Renal cortical epithelial cell (primary cell): ENCODE measurements at places on chromosomes 4 and X. TPM values are rescaled to one million over a fixed set of nuclear protein-coding genes. Genes with fewer than 3 reads are reported as not detected.
A peak's percentile ranks its signal among the peaks of the same experiment; 100 is the strongest.

EXOC1 gene
- 50.9 and 62.6 TPM in 2 replicates for total RNA-seq

HAND2 gene
- total RNA-seq = not detected in 2 replicates

ARFIP1 gene
- 51.9 and 67.7 TPM in 2 replicates for total RNA-seq

MAP3K15 gene
- total RNA-seq = 1.3 and 1.7 TPM in 2 replicates

PRDM8 gene
- total RNA-seq = 0.50 and 1.7 TPM in 2 replicates

SERPINA7 gene
- not detected in 2 replicates for total RNA-seq

ARHGAP36 gene
- total RNA-seq = 0.15 TPM in 1 of 2 replicates, not detected in the other

TSPAN6 gene
- total RNA-seq = 56.6 and 79.7 TPM in 2 replicates

RASL11B gene
- total RNA-seq = 4.7 and 21.2 TPM in 2 replicates

GAB3 gene
- total RNA-seq = 0.70 and 0.87 TPM in 2 replicates

NMU gene
- 4.0 TPM in 1 of 2 replicates, not detected in the other for total RNA-seq

DNA sequence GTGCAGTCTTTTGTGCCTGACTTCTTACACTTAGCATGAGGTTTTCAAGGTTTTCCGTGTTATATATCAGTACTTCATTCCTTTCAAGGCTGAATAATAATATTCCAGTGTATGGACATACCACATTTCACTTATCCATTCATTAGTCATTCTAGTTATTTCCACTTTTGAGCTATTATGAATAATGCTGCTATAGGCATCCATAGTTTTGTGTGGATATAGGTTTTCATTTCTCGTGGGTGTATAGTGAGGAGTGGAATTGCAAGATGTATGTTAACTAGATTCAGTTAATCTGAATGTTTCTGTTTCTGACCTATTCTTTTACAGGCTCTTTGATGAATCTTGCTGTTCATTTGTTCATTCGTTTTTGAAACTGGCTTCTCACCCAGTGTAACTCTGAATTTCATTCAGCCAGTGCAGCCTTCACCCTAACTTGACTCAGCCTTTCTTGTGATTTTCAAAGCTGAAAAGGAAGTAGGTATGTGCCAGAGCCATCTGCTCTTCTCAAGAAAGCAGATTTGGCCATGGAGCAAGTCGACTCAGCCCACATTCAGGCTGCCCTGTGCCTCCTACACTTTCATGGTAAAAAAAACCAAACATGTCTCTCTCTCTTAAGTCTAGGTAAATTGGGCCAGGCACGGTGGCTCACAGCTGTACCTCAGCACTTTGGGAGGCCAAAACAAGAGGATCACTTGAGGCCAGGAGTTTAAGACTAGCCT, 56.3 kb upstream of the NOCT start:
- no peak for DNase-seq

DNA sequence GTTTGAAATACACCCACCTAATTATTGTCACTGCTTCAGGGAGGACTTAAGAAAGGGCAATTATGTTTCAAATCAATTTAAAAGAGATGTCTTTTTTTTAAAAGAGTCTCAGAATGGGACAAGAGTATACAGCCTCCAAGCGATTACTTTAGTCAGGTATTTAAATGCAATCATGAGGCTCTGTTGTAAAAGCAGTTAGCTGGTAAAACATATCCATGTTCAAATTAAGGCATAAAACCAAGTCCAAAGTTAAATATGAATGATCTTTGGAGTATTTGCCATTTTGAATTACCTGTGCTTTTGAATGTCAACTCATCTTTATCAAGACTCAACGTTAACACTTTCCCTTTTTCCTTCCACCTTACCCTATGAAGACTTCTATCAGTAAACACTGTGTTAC, 13.7 kb downstream of the RPS6KA6 start:
- DNase-seq = no peak

GRCh38 chr4:33785843-33786242, 2458.5 kb downstream of the ARAP2 start:
- DNase-seq = no peak

GRCh38 chr4:84866295-84866694, 100.2 kb downstream of the WDFY3 start:
- no peak for DNase-seq

DNA sequence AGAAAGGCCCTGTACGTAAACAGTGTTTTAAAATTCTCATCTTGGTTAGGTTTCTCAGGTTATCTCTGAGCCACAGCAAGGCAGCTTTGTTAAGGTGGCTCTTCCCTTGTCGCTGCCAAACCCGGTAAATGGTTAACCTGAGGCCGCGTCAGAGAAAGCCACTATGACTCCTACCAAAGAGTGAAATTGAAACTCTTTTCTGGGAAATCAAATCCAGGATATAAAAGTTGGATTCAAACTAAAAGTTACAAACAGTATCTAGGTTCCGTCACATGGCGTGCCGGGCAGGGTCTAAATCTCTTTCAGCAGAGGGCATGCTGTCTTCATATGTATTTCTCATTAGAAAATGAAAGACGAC, 433 bp downstream of the MMAA start:
- DNase-seq = peak; percentile 95

DNA sequence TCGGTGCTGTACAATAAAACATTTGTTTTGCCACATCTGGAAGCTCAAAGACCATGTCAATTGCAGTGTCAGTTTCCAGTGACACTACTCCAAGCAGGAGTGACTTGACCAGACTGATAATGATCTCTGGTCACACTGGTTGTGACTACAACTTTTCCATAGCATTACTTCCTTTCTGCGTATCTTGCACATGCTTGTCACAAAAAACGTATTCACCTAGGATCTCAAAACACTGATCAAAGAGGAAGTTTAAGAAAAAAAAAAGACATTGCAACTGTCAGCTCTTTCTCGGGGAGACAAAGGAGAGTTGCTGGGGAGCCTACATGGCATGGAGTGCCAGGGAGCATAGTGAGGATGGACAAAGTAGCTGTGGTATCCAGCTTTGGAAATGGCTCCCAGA, 60.6 kb downstream of the OPHN1 start:
- no peak for DNase-seq

DNA sequence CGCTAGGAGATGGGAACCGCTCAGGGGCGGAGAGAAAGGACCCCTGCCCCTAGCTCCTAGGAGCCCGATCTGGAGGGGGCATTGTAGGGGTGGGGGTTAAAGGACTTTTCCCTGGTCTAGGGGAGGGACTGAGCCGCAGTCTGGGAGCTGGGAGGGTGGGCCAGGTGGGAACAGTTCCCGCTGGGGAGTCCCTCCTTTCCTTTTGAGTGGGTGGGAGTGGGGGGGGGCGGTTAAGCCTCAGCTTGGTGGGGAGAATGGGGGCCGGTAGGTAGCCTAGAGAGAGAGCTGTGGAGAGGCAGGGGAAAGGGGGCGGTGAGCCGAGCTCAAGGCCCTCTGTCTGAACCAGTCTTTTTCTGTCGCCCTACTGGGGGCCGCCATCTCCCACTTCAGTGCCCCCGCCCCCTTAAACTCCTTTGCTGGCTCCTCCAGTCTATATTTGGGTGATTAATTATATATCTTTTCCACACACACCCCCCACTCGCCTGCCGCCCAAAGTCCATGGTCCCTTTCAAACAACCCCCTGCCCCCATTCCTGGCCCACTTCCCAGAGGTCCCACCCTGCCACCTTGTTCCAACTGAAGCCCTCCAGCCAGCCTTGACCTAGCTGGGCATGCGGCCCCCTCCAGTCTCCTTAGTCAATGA, 822 bp downstream of the ZNF275 start:
- no peak for DNase-seq

GRCh38 chr4:94346541-94346940, 3.9 kb upstream of the HPGDS start:
- no peak for DNase-seq

- DNase-seq = no peak
Measured at GRCh38 chr4:6960154-6960553, 50.5 kb downstream of the TBC1D14 start.

DNA sequence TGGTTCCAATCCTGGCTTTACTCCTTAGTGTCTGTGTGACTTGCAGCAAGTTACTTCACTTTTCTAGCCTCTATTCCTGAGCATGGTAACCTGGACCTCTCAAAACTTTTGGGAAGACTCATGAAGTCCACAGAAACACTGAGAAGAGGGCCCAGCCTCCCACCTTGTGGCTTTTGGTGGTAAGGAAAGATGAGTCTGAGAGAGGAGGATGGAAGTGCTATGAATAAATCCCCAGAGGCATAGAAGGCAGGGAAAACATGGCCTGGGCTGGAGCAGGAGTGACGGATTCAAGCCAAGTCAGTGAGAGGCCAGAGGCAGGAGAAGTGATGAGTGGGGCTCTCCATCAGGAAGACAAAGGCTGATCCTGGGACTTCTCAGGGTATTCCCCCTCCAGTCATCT, 10.9 kb upstream of the MAGEA4 start:
- DNase-seq = no peak

- DNase-seq = peak; percentile 13
Measured at GRCh38 chrX:104961926-104962325, 258.6 kb downstream of the TEX13A start.

DNA sequence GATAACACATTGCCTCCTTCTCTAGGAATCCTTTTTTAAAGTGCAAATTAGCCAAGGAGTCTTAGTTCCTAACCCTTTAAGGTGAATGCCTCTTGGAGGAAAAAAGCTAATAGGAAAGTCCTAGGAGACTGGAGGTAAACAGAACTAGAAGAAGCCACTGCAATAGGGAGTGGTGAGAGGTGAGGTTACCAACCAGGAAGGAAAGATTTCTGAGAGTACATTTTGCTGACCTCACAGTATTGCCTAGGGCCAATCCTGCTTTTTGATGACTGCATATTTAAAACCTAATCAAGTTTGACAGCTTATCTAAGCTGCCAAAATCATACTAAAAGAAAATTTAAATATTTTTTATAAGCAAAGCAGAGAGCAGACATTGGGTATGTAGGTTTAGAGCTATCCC, 7.3 kb upstream of the CUL4B start:
- DNase-seq = peak; percentile 17

- no peak for DNase-seq
Measured at GRCh38 chr4:579543-580175, 3.6 kb upstream of the TMEM271 start.

DNA sequence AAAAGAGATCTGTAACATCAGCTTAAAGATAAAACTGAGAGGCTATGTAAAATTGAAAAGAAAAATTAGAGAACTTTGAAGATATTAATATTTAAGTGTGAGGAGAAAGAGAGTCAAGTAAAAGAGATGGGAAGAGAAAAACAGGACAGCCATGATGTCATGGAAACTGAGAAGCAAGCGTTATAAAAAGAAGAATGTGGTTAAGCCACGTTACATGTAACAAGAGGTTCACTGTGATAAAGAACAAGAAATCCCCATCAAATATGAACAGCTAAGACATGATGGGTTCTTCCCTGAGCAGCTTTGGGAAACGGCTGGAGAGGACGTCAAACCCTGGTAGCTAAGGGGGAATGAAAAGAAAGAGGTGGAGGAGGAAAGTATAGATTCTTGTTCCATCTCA, 1269.3 kb upstream of the TENM3 start:
- no peak for DNase-seq

GRCh38 chr4:113052379-113052951, 3.0 kb downstream of the ANK2 start:
- DNase-seq = peak; percentile 90

GRCh38 chr4:145154573-145154972, 25.8 kb downstream of the OTUD4 start:
- DNase-seq = no peak

GRCh38 chr4:184649971-184650855, 675 bp downstream of the PRIMPOL start:
- DNase-seq = peak; percentile 51

DNA sequence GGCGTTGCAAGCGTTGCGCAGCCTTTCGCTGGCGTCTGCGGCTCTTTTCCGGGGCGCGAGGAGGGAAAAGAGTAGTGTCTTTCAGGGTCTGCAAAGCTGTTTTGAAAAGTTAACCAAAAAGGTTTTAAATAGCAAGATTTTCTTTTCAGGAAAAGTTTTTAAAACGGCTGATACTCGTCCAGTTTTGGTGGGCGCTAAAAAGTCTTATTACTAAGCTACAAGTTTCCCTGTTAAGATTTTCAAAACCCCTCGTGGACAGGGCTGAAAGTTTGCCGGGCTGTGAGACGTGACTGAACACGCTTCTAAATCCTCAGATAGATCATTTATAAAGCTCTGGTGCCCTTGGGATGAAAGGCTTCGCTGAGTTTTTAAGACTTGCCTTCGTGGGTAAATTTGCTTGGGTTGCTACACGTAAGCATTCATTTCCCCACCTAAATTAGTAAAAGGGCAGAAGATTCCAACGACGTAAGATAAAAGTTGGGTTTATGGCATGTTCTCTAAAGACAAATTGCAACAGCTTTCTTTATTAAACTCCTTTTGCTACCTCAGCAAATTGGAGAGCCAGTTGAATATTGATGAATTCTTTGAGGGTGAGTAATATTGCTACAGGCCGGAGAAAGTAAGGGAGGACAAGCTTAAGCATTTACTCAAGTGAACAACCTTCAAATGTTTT, 91.5 kb downstream of the HPRT1 start:
- DNase-seq = peak; percentile 90

DNA sequence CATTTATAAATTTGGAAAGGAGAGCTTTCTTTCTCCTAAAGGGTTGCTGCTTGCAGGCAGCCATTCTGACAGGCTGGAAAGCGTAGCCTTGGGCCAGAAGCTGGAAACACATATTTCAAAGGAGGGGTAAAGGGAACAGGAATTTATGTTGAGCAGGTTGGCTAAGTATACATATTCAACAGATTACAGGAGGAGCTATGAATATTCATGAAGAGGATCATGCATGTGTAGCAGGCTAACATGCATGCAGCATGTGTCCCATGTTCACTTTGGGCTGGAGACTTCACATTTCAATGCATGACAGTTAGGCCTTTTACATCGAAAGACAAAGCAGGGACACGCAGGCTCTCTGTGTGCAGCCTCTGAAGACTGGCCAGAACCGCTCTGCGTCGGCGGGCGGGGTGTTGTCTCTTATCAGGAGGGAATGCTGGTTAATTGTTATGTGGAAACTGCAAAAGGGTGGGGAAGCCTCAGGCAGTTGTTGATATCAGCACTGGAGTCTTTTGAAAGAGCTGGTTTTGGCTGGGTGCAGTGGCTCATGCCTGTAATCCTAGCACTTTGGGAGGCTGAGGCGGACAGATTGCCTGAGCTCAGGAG, 31.5 kb downstream of the CASP3 start:
- DNase-seq = no peak

DNA sequence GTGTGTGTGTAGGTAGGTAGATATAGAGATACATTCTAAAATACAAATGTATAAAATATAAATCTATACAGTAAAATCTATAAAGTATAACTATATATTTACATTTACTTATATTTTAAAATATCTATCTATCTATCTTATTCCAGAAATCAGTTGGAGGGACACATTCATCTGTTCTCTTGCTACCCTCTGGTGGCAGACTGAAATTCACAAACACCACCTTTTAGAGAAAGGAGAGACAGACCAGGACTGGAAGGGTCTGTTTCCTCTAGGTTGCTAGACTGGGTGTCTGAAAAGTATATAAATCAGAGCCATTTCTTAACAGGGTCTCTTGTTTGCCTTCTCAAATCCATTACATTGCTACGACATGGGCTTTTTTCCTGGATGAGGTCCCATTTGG, 343.0 kb downstream of the OPHN1 start:
- DNase-seq = no peak

DNA sequence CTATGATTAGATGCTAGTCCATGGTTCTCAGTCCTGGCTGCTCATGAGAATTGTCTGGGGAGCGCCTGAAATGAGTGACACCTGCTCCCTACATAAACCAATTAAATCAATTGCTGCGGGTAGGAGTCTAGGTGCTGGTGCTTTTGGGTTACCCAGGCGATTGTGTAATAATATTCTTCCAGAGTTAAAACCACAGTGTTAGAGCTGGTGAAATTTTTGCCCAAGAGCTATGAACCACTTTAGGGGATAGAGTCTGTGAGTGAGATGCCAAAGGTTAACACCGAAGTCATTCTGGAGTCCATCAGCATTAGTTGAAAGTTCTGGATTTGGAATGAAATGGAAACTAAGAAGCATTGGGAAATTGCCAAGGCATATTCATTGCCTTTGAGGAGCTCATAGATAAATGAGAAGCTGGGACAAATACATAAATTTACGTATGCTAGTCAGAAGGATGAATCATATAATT, 15.3 kb downstream of the PDK3 start:
- peak; percentile 12 for DNase-seq

- no peak for DNase-seq
Measured at GRCh38 chrX:34903316-34903715, 39.3 kb upstream of the FAM47B start.
